ENCODE measurements at places on chromosomes 2 and 18.

- no peak for DNase-seq
These were observed 26.4 kb downstream of the IDH1 start for GRCh38 chr2:208228476-208228875.

DNA sequence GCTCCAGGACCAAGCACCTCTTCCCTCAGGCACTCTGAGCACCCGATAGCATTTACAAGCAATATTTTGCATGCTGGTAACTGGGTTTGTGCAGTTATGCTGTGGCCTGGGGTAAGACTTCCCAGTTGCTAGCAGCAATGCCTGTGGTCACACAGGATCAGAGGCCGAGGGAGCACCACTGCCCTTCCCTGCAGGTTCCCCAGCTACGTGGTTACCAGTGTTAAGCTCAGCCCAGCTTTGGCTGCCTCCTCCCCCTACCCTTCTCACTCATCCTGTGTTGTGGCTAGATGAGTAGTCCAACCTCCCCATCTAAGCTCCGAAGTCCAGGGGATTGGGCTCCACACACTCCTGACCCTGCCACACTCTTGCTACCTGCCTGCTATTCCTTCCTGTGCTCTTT lies 141.1 kb downstream of the CELF4 start:
- no peak for DNase-seq

DNA sequence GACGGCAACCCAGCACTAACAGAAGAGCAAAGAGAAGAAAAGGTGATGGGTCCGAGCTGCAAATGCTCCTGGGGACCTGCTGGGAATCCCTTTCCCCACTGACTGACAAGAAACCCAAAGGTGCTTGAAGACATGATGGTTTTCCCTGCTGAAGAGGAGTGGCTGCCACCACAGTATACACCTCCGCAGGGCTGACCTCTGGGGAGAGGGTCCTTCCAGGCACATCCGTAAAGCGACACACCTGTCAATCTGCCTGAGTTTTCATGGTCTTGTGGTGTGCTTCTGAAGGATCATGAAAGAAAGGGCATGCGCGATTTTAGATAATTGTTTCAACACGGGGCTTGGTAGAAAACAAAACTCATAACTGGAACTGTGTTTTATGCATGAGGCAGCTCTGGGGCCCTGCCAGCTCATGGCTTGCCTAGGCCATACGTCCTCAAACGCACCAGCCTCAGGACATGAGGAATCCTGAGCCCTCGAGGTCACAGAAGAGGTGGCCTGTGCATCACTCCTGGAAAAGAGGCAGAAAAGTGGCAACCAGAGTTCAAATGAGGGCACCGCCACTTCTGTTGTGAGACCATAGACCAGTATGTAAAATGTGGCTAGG lies 51.8 kb downstream of the SERTAD2 start:
- no peak for DNase-seq

GRCh38 chr2:43270930-43271615 lies 44.7 kb upstream of the ZFP36L2 start:
- DNase-seq = no peak

- no peak for DNase-seq
These were observed 470.7 kb downstream of the LPIN1 start for GRCh38 chr2:12217175-12217574.

- peak; percentile 20 for DNase-seq
These were observed 84.2 kb upstream of the PIK3C3 start for GRCh38 chr18:41870817-41871216.

- no peak for DNase-seq
These were observed 86.3 kb downstream of the UGGT1 start for GRCh38 chr2:128177315-128177714.

- no peak for DNase-seq
These were observed 127.1 kb downstream of the GALR1 start for GRCh38 chr18:77376733-77377094.

DNA sequence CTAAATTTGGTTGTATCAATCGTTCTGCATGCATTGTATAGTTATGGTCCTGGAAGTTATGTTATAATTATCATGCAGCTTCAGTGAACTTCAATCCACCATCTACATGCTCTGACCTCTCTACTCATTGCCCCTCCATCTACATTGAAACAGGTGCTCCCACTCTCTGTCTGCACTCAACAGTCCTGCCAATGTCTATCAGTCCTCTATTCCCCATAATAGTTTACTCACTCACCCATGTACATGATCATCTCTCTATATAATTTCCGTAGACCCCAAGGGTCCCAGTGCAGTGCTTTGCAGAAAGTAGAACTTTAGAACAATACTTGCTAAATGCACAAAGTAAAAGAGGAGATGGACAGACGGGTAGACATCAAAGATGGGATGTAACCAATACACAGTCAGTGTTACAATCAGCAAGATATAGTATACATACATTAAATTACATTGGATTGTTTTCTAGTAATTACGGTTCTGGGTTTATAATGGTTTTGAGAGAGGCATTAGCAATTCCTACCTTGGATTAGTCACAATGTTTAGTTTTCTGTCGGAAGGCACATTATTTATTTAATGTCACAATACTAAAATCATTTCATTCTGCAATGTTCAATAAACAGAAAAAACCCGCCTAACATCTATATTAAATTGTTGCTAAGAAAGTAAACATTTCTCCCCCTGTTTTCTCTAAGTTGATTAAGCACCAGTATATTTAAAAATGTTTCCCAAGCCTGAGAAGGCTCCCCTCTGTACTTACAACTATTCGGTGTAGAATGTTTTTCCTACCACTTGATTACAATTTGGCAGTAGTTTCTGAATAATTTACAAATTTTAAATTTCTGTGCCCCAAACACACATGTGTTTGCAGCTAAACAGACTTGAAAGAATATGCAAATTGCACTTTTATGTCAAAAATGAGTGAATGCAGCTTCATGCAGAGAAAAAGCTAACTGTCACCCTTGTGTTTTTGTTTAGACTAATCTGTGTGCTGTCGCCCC lies 94.4 kb upstream of the SIX2 start:
- no peak for DNase-seq

DNA sequence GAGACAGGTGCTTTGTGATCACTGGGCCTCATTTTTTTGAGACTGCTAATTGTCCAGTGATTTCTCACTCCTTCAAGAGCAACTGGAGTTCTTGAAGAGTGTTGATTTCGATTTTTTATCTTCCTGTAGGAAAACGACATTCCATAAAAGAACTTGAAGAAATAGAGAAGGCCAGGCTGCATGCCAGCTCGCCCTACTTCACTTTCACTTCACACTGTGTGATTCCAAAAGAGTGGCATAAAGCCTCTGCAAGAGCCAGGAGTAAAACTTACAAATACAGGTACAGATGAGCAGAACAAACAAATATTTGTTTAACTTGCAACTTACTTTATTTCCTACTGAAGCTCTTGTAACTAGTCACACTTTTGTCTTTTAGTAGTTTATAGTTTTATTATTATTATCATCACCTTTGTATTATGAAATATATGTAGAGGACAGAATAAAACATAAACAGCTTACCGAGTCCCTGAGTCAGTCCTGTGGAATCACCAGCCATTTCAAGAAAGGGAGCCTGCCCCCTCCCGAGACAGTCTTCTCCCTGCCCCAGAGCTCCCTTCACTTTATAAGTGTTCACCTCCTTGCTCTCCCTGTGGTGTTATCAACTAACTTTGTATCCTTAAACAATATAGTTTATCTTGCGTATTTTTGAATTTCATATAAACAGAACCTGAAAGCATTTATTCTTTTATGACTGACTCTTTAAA lies 8.7 kb downstream of the FAM228A start:
- DNase-seq = no peak

- no peak for DNase-seq
These were observed 440.4 kb upstream of the MAP2 start for GRCh38 chr2:208983486-208983885.

DNA sequence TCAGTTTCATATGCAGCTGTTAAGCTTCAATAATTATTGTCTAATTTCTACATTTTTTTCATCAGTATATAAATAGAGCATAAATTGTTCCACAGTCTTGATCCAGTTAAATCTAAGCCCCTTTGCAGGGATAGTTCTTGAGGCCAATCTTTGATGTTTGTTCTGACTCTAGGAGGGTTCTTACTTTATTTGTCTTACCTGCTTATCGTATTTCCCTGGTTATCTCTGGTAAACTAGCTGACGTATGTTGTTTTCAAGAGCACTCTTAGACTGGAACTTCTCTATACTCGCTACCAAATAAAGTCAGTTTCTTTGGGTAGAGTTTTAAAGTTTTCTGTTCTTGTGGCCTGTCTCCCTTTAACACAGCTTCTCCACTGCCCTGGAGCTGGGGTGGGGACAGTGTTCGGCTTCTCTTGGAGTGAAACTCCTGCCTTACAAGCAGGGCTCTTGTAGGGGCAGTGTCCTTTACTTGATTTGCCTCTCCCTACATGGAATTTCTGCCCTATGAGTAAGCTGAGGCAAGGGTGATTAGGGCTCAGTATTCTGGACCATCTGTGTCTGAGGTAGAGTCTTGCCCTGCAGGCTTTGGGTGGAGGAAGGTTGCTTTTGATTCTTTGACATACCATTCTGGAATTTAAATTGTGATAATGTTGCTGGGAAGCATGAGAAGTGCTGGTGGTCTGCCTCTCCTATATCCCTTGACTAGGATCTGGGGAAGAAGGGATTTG lies 90.3 kb downstream of the PTPN4 start:
- no peak for DNase-seq

- no peak for DNase-seq
These were observed 74.9 kb downstream of the ANTXR1 start for GRCh38 chr2:69087912-69088240.

DNA sequence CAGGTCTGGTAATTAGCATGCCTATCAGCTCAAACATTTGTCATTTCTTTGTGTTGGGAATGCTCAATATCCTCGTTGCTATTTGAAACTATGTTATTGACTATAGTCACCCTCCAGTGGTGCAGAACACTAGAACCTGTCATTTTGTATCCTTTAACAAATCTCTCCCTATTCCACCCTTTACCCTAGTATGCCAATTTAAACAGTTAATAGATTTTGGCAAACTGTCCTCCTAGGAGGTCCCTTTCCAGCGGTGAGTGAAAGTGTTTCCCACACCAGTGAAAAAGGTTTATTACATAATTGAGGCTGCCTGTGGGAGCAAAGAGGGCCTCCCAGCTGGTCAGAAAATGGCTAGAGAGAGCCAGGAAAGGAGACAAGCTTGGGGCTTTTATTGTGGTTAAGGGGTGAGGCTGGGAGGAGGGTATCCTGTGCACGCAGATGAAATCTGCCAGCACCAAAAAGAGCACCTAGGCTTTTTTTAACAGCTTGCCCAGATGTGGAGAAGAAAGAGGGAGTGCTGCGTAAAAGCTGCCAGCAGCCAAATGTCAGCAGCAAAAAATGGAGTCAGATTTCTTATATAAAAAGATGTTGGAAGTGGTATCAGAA lies 1.8 kb upstream of the DRC1 start:
- no peak for DNase-seq

GRCh38 chr2:164700390-164700789 lies 79.1 kb upstream of the GRB14 start:
- no peak for DNase-seq

GRCh38 chr18:47797126-47797525 lies 133.3 kb downstream of the SMAD2 start:
- DNase-seq = no peak

- DNase-seq = no peak
These were observed 62.8 kb downstream of the MEX3C start for GRCh38 chr18:51134721-51135120.

DNA sequence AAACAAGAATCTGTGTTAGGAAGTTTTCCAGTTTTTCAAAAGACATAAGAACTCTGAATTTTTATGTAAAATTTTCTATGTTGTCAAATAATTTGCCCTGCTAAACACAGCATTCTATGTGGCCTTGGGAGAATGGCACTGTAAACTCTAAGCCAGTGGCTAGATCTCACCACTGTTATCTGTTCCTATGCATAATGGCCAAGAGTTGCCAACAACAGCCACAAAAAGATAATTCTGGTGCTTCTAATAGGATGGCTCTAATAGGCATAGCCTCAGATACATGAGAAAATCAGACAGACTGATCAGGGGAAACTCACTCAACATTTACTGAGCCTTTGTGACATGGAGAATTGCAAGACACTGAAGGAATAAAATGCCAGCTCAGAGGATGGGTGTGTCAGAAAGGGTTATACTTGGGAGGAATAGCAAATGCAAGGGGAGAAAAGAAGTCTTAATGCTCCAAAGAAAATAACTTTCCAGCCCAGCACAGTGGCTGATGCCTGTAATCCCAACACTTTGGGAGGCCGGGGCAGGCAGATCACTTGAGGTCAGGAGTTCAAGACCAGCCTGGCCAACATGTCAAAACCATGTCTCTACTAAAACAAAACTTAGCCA lies 63.7 kb downstream of the COBLL1 start:
- no peak for DNase-seq

- DNase-seq = no peak
These were observed 25.4 kb downstream of the POLE4 start for GRCh38 chr2:74983631-74984392.

GRCh38 chr2:55452879-55453278 lies 33.2 kb upstream of the CCDC88A start:
- no peak for DNase-seq

DNA sequence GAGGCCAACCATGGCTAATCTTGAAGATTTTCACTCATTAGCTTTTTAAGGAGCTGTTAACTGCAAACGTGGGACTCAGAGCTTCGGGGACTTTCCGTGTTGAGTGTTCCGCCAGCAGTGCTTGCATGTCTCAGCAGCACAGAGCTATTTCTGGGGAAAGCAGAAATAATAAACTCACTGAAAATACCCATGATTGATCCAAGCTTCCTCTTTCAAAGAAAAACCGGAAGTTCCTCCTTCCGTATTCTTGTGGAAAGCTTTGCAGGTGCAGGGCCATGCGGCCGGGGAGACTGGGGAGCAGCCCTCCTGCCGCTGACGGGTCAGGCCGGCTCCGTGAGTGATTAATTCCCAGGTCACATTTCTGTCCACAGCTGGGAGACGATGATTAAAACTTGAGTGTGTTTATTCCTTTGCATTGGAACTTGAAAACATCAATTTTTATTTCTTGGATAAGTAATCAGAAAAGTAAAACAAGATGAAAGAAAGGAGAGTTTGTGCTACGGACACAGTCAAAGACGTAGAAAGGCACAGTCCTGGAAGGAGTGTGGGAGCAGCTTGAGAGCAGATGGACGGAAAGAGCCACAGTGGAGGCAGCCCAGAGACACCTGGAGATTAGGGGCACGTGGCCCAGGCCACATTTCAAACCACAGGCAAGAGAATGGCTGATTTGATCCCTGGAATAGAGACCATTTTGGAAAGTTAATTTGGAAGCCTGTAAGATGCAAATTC lies 54.2 kb upstream of the CTDP1 start:
- DNase-seq = no peak

DNA sequence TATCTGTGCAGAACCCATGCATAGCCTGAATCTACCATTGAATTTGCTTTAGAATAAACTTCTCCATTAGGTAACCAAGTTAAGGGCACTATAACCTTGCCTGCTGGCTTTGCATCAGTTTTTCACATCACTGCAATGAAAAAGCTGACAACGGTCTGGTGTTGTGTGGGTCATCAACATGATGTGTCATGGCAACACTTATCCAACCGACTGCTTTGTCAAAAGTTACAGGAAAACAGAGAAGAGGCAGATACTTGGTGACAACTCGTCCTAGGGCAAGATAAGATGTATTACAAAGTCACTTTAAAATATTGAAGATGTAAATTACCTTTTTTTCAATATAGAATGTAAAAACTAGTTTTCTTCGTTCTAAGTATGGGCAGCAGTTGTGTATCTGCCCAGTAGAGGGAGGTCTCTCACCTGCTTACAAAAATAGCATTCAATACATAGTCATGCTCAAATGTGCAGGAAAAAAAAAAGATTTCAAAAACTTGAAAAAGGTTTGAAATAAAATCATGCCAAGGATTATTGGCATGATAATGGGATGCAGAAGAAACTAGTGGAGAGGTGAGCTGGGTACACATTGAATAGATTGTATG lies 96.3 kb downstream of the EVA1A start:
- peak; percentile 46 for DNase-seq

GRCh38 chr2:23008440-23008839 lies 376.5 kb upstream of the KLHL29 start:
- DNase-seq = no peak

Data from kidney capillary endothelial cell (primary cell).